Esophagus squamous epithelium (tissue), 5 donors: ENCODE measurements at places on chromosomes 5 and 9.

- H3K4me1 ChIP-seq: no peaks in the 10 kb centered on the region
- no peak for DNase-seq
- H3K27ac ChIP-seq: no peak overlapping the region
- H3K4me3 ChIP-seq: no peak overlapping the region
Measured at GRCh38 chr9:87836951-87837705, 45.5 kb upstream of the SPATA31E1 start.

GRCh38 chr5:36396640-36397039 lies 94.9 kb upstream of the RANBP3L start:
- no peak overlapping the region for H3K4me3 ChIP-seq
- H3K27me3 ChIP-seq: no peaks in the 10 kb centered on the region
- H3K4me1 ChIP-seq: no peaks in the 10 kb centered on the region
- no peak overlapping the region for H3K27ac ChIP-seq
- DNase-seq: no peak

GRCh38 chr5:98414938-98415337 lies 358.5 kb upstream of the RGMB start:
- H3K27me3 ChIP-seq: no peaks in the 10 kb centered on the region
- H3K4me3 ChIP-seq: no peak overlapping the region
- H3K36me3 ChIP-seq: no peaks in the 10 kb centered on the region
- DNase-seq: no peak
- H3K27ac ChIP-seq: no peak overlapping the region

- H3K27me3 ChIP-seq: no peaks in the 10 kb centered on the region
- DNase-seq: no peak
- H3K4me1 ChIP-seq: no peaks in the 10 kb centered on the region
- no peak overlapping the region for H3K27ac ChIP-seq
- no peaks in the 10 kb centered on the region for H3K36me3 ChIP-seq
Measured at GRCh38 chr5:9716838-9717281, 86.7 kb upstream of the TAS2R1 start.

GRCh38 chr5:138488481-138488945 lies 23.2 kb downstream of the EGR1 start:
- H3K4me3 ChIP-seq: no peak overlapping the region
- H3K4me1 ChIP-seq: peaks cover 37% of the 10 kb centered on the region
- H3K36me3 ChIP-seq: no peaks in the 10 kb centered on the region
- no peaks in the 10 kb centered on the region for H3K27me3 ChIP-seq
- H3K27ac ChIP-seq: peak overlapping the region; percentile 21
- no peak for DNase-seq

- H3K4me1 ChIP-seq: peaks cover 32% of the 10 kb centered on the region
- no peak overlapping the region for H3K4me3 ChIP-seq
- peaks cover 20% of the 10 kb centered on the region for H3K27me3 ChIP-seq
- no peak for DNase-seq
- no peak overlapping the region for H3K27ac ChIP-seq
- no peaks in the 10 kb centered on the region for H3K36me3 ChIP-seq
Measured at GRCh38 chr5:1007221-1007680, 1.4 kb upstream of the NKD2 start.

- H3K36me3 ChIP-seq: no peaks in the 10 kb centered on the region
- no peaks in the 10 kb centered on the region for H3K27me3 ChIP-seq
- DNase-seq: no peak
- H3K4me3 ChIP-seq: no peak overlapping the region
Measured at GRCh38 chr5:132283423-132284043, 10.7 kb upstream of the SLC22A4 start.

- H3K27me3 ChIP-seq: no peaks in the 10 kb centered on the region
- no peak for DNase-seq
- peak overlapping the region; percentile 9 for H3K27ac ChIP-seq
- H3K4me1 ChIP-seq: peaks cover 84% of the 10 kb centered on the region
- peaks cover 10% of the 10 kb centered on the region for H3K36me3 ChIP-seq
- H3K4me3 ChIP-seq: no peak overlapping the region
Measured at GRCh38 chr5:68224509-68225187, 9.1 kb downstream of the PIK3R1 start.

GRCh38 chr5:170623576-170624181 lies 119.9 kb downstream of the KCNIP1 start:
- no peak overlapping the region for H3K4me3 ChIP-seq
- no peak for DNase-seq
- H3K27ac ChIP-seq: no peak overlapping the region
- H3K27me3 ChIP-seq: no peaks in the 10 kb centered on the region

GRCh38 chr5:96087939-96088338 lies 126.3 kb upstream of the ELL2 start:
- H3K4me1 ChIP-seq: peaks cover 5% of the 10 kb centered on the region
- no peaks in the 10 kb centered on the region for H3K27me3 ChIP-seq
- H3K36me3 ChIP-seq: no peaks in the 10 kb centered on the region
- DNase-seq: no peak
- H3K27ac ChIP-seq: no peak overlapping the region

DNA sequence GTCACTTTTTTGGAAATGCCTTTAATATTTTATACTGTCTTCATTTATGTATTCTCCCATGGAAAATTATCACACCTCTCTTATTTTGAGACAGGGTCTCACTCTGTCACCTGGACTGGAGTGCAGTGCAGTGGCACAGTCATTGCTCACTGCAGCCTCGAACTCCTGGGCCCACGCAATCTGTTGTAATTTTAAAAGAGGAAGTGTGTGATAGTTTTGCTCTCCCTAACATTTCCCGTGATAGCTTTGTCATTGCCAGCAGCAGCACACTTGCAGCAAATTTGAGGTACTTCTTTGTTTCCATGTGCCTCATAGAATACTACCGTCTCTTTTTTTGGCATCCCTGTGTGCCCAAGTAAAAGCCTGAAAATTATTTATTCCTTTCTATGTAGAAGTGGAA lies 103.5 kb downstream of the RNF180 start:
- DNase-seq: no peak
- H3K27me3 ChIP-seq: no peaks in the 10 kb centered on the region
- no peak overlapping the region for H3K4me3 ChIP-seq
- no peaks in the 10 kb centered on the region for H3K4me1 ChIP-seq

- DNase-seq: no peak
- H3K4me3 ChIP-seq: no peak overlapping the region
- H3K4me1 ChIP-seq: no peaks in the 10 kb centered on the region
- H3K27ac ChIP-seq: no peak overlapping the region
- H3K36me3 ChIP-seq: no peaks in the 10 kb centered on the region
Measured at GRCh38 chr5:143469125-143469524, 65.6 kb upstream of the NR3C1 start.

- DNase-seq: no peak
- H3K27me3 ChIP-seq: no peaks in the 10 kb centered on the region
- peak within 1 kb of the TSS; percentile 96 for H3K27ac ChIP-seq
- H3K4me1 ChIP-seq: peaks cover 35% of the 10 kb centered on the region
- H3K4me3 ChIP-seq: peak within 1 kb of the TSS; percentile 93
Measured at GRCh38 chr9:121267689-121268597, at the start of gene GSN. Gene GSN (plus strand): TSS chr9:121268162. CDS start chr9:121301972, 33,810 bp downstream.

- DNase-seq: no peak
- peaks cover 8% of the 10 kb centered on the region for H3K4me1 ChIP-seq
Measured at GRCh38 chr9:108844391-108844790, 11.4 kb downstream of the ACTL7B start.

DNA sequence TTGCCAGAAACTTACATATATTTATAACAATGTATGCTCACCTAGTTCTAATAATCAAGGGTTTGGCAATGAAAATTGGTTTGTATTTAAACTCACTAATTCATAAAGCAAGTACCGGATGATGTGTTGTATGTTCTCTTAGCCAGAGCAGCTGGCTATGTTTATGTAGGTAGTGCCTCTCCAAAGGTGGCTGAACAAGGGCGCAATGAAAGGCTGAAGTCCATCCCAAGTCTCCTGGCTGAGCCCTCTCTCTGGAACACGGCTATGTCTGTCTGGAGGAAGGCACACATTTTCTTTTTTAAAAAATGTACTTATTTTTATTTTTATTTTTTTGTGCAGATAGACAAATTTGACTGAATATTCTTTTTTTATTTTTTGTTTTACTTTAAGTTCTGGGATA lies 141.2 kb upstream of the DAB2 start:
- H3K27ac ChIP-seq: no peak overlapping the region
- no peak for DNase-seq

GRCh38 chr5:14407051-14407450 lies 174.5 kb upstream of the OTULINL start:
- H3K27ac ChIP-seq: peak overlapping the region; percentile 66
- H3K4me3 ChIP-seq: no peak overlapping the region
- no peak for DNase-seq
- H3K4me1 ChIP-seq: peaks cover 23% of the 10 kb centered on the region
- H3K27me3 ChIP-seq: no peaks in the 10 kb centered on the region
- H3K36me3 ChIP-seq: no peaks in the 10 kb centered on the region

DNA sequence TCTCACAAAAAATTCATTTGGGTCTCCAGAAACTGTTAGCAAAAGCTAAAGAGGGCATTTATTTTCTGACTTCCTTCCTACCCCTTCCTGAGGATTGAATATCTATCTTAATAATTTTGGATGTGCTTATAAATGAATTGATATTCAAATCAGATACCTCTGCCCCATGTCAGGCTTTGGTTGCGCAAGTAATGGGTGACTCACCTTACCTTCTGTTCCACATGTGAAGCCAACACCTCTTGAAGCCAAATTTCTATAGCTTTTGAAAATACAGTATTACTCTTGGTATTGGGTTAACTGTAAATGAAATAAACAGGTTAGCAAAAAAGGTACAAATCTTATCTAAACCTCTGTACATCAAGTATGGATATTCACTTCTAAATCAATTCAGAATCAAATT lies 122.0 kb downstream of the PRDM6 start:
- no peak overlapping the region for H3K4me3 ChIP-seq
- no peaks in the 10 kb centered on the region for H3K36me3 ChIP-seq
- H3K27me3 ChIP-seq: no peaks in the 10 kb centered on the region

- H3K4me3 ChIP-seq: no peak overlapping the region
- H3K27ac ChIP-seq: no peak overlapping the region
- H3K4me1 ChIP-seq: peaks cover 5% of the 10 kb centered on the region
- no peaks in the 10 kb centered on the region for H3K27me3 ChIP-seq
Measured at GRCh38 chr5:168434001-168434400, 52.3 kb upstream of the RARS1 start.

GRCh38 chr5:80302636-80303035 lies 17.2 kb upstream of the SPZ1 start:
- no peak for DNase-seq
- H3K36me3 ChIP-seq: no peaks in the 10 kb centered on the region
- no peak overlapping the region for H3K4me3 ChIP-seq
- no peaks in the 10 kb centered on the region for H3K4me1 ChIP-seq

- no peak overlapping the region for H3K4me3 ChIP-seq
- H3K27me3 ChIP-seq: no peaks in the 10 kb centered on the region
- H3K27ac ChIP-seq: no peak overlapping the region
- peaks cover 10% of the 10 kb centered on the region for H3K36me3 ChIP-seq
- DNase-seq: no peak
- H3K4me1 ChIP-seq: no peaks in the 10 kb centered on the region
Measured at GRCh38 chr9:95477441-95477840, 39.3 kb downstream of the PTCH1 start.

GRCh38 chr5:4977416-4978110 lies 162.6 kb upstream of the ADAMTS16 start:
- H3K4me1 ChIP-seq: no peaks in the 10 kb centered on the region
- H3K36me3 ChIP-seq: no peaks in the 10 kb centered on the region
- H3K27me3 ChIP-seq: no peaks in the 10 kb centered on the region

DNA sequence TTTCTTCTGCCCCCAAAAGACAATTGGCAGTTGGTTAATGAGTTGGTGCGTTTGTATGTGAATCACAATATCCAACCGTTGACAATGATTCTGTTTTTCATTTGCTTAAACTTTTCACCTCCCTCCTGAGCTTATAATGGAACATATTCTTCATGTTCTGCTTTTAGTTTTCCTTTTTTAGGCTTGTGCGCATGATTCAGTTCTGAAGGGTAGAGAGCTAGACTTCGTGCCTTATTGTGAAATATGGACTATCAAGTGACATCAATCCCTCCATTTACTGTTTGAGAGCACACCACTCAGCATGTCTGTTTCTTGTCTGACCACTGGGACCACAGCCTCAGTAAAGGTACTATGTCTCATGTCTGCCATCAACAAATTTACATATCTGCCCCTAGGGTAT lies 30.5 kb upstream of the LPAR1 start:
- H3K4me3 ChIP-seq: no peak overlapping the region
- no peak for DNase-seq
- peak overlapping the region; percentile 21 for H3K27ac ChIP-seq
- H3K36me3 ChIP-seq: no peaks in the 10 kb centered on the region
- peaks cover 5% of the 10 kb centered on the region for H3K4me1 ChIP-seq

DNA sequence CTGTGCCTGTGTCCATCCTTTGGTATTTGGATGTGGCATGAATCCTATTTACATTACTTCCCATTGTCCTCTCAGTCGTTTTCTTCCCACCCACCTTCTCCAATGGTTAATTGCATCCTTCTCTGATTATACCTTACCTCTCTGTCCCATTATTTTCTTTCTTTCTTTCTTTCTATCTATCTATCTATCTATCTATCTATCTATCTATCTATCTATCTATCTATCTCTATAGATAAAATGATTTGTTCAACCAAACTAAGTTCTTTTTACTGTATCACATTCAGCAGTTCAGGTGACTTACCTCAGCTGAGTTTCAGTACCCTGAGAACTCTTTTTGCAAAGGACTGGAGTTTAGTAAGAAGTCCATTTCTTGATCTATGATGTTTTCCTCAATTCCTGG lies 80.6 kb downstream of the RPS23 start:
- H3K4me1 ChIP-seq: no peaks in the 10 kb centered on the region
- no peaks in the 10 kb centered on the region for H3K27me3 ChIP-seq
- no peak overlapping the region for H3K27ac ChIP-seq
- H3K36me3 ChIP-seq: no peaks in the 10 kb centered on the region
- H3K4me3 ChIP-seq: no peak overlapping the region

DNA sequence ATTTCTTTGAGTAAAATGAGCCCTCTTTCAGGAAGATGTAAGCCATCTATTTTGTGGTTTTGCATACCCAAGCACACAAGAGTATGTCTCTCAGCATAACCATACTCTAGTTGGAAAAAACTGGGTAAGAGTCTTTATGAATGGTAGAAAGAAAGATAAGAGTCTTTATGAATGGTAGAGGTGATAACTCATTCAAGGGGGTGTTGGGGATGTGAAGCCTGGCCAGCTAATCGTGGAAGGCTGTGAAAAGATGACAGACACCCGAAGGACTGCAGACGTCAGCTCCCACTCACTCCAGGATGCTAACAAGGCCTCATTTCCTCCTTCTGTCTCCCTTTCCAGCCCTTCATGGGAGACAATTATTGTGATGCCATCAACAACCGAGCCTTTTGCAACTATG lies 228.5 kb downstream of the PAPPA start:
- H3K27me3 ChIP-seq: no peaks in the 10 kb centered on the region
- no peak overlapping the region for H3K4me3 ChIP-seq
- H3K36me3 ChIP-seq: no peaks in the 10 kb centered on the region

- H3K4me1 ChIP-seq: no peaks in the 10 kb centered on the region
- H3K27me3 ChIP-seq: no peaks in the 10 kb centered on the region
- no peak for DNase-seq
- H3K36me3 ChIP-seq: no peaks in the 10 kb centered on the region
Measured at GRCh38 chr9:10036095-10036494, 576.7 kb downstream of the PTPRD start.
